ENCODE measurements at places on chromosomes 16 and 17.
A peak's percentile ranks its signal among the peaks of the same experiment; 100 is the strongest.

GRCh38 chr17:48012654-48013053, 24.9 kb downstream of the COPZ2 start:
- no peak overlapping the region for H3K27ac ChIP-seq
- DNase-seq: no peak
- H3K4me1 ChIP-seq: peaks cover 23% of the 10 kb centered on the region
- H3K27me3 ChIP-seq: peaks cover 49% of the 10 kb centered on the region

DNA sequence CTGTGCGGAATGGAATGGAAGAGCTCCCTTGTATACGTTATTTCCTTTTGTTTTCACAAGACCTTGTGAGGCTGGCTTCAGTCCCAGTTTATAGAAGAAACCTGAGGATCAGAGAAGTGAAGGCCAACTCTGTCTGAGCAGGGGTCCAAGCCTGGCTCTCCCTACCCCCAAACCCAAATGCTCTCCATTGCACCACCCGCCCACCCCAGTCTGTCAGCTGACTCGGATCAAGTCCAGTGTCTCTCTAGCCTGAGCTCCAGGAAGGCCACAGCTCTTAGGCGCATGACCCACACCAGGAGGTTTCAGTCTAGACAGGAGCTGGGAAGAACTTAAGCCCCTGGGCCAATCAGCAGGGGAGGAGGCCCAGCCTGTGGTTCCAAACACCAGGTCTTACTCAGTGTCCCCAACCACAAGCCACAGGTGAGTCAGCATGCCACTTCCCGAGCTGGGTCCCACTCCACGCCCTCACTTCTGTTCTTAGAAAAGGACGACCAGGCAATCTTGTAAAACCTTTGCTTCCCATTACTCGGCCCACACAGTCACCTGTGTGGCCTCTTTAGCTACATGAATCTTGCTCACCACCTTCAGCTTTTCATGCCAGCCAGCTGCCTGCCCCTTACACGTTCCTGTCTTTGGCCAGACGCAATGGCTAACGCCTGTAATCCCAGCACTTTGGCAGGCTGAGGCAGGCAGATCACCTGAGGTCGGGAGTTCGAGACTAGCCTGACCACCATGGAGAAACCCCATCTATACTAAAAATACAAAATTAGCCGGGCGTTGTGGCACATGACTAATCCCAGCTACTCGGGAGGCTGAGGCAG, 27.8 kb downstream of the TK2 start:
- H3K36me3 ChIP-seq: peaks cover 12% of the 10 kb centered on the region
- no peak overlapping the region for H3K4me3 ChIP-seq
- DNase-seq: no peak
- H3K27me3 ChIP-seq: no peaks in the 10 kb centered on the region

DNA sequence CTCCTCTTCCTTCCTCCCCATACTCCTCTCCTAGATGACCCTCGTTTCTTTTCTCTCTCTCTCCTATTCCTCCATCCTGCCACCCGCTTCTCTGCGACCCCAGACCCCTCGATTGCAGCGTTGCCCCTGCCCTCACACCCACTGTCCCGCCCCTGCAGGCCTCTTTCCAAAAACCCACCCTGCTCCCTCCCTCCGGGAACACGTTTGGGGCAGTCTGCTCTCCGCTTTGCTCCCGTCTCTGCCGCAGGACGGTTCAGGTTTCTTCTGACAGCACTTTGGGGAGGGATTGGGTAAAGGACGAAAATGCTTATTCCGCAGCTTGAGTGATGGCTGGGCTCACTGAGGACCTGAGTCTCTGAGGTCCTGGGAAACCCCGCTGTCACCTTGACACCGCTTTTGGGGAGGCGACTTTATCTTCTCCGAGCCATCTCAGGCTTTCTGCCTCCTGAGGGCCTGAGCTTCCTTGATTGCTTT, 690 bp downstream of the NDE1 start:
- no peaks in the 10 kb centered on the region for H3K27me3 ChIP-seq
- H3K4me1 ChIP-seq: peaks cover 67% of the 10 kb centered on the region
- peak overlapping the region; percentile 74 for H3K27ac ChIP-seq
- DNase-seq: no peak

- peak overlapping the region; percentile 46 for H3K4me3 ChIP-seq
- H3K4me1 ChIP-seq: peaks cover 17% of the 10 kb centered on the region
- H3K27ac ChIP-seq: no peak overlapping the region
- no peak for DNase-seq
- peaks cover 47% of the 10 kb centered on the region for H3K27me3 ChIP-seq
Observed at GRCh38 chr17:49132317-49132698, 261 bp upstream of the B4GALNT2 start.

DNA sequence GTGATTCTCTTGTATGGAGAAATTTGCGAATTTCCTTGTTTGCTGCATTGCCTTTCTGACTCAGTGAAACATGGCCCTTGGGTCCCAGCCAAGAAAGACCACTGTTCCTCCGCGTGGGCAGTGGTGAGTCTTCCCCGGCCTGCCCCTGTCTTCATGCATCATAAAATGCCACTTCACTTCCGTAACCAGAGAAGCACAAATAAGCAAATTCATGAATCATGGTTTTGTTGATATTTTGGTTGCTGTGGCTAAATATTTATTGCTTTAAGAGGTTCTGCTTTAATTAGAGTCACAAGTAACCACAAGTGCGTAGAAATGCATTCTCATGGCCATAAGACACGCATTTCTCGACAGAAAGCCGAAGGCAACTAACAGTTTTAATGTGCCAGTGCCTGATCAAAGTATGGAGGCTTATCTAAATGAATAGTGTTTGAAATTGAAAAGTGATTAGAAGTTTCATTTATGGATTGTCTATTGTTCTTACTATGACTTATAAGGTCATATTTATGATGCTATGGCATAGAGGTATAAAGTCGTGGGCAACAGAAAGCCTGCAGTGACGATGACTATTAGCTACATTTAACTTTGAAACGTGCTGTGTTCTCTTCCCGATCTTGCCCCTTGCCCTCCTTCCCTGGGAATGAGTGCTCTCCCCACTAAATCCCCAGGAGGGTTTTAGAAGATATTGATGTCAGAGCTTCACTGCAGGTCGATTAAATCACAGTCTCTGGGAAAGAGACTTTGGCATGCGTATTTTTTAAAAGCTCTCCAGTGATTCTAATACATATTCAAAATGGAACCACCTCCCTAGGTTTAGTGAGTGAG, 76.0 kb downstream of the WIPI1 start:
- H3K4me3 ChIP-seq: no peak overlapping the region
- peak overlapping the region; percentile 97 for H3K27ac ChIP-seq
- H3K27me3 ChIP-seq: no peaks in the 10 kb centered on the region
- no peak for DNase-seq
- H3K36me3 ChIP-seq: no peaks in the 10 kb centered on the region

All from HepG2 (cell line).